Activated gamma-delta T cell (primary cell): ENCODE measurements at places on chromosomes 1 and 21.

DNA sequence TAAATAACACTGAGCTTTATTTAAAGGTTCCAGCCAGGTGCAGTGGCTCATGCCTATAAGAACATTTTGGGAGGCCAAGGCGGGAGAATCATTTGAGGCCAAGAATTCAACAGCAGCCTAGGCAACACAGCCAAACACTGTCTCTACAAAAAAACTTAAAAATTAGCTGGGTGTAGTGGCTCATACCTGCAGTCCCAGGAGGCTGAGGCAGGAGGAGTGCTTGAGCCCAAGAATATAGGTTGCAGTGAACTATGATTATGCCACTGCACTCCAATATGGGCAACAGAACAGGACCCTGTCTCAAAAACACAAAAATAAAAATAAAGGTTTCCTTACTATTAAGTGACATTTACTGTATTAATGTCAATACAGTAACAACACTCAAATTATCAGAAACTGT lies 2.1 kb downstream of the TAF12 start:
- no peak for DNase-seq

- DNase-seq, result no peak
Measured at GRCh38 chr1:36175137-36176095, 19.5 kb downstream of the MAP7D1 start.

- no peak for DNase-seq
Measured at GRCh38 chr1:1123581-1124507, 8.0 kb upstream of the C1orf159 start.

GRCh38 chr21:35363458-35363857 lies 314.4 kb upstream of the RUNX1 start:
- DNase-seq, result no peak

DNA sequence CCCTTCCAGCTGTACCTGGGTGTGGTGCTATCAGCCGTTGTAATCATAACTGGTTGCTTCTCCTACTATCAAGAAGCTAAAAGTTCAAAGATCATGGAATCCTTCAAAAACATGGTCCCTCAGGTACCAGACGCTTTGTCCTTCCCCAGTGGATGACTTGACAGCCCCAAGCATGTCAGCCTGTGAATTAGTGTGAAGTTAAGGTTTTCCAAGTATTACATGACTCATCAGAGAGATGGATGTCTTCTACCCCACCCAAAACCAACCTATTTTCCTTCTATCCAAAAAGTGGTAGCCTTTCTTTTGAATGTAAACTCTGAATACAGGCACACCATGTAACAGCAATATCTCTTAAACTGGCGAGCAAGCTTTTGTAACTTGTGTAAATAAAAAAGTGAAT lies 15.1 kb downstream of the ATP1A1 start:
- no peak for DNase-seq

DNA sequence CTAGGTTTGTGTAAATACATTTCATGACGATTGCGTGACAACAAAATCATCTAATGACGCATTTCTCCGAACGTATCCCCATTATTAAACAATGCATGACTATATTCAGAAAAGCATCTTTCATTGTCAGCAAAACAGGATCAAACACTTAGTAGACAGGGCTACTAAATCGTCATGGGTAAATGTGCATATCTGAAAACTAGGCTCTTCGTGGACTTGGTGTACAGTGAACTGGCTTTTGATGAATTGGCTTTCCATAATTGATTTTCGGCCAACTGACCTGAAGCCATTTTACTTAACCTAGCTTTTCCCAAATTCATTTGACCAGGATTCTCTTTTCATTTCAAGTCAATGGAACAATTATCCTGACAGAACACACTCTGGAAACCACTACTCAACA lies 665.0 kb downstream of the SMYD3 start:
- DNase-seq, result no peak

DNA sequence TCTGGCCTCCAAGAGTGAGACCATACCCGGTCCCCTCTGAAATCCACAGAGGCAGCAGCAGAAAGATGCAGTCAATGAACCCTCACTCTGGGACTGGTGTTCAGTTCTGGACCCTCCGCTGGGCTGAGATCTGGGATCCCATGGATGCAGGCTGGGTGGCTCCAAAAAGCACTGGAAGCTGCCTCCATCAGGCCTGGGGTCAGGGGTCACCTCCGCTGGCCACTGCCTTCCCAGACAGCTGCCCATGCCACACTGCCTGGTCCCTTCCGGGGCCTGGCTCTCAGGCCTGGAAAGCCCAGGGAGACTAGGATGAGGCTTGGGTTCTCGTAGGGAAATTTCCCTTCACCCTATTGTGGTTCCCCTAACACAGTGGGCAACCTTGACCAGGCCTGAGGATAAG lies 21.4 kb upstream of the PADI4 start:
- DNase-seq, result no peak

DNA sequence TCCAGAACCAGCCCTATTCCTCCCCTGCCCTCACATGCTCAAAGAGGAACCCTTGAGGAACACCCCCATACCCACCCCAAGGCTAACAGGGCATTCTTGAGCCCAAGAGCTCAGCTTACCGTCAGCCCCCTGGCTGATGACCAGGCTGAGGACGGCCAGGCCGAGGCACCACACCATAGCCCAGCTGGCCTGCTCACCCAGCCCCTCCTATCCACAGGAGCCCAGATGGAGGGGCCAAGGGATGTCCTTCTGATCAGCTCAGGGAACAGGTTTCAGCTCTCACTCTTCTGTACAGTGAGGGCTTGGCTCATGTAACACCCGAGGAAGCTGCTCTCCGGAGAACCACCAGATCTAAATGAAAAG lies 2.2 kb downstream of the IGSF9 start:
- DNase-seq, result no peak

- no peak for DNase-seq
Measured at GRCh38 chr1:206495493-206496046, 11.8 kb upstream of the RASSF5 start.

DNA sequence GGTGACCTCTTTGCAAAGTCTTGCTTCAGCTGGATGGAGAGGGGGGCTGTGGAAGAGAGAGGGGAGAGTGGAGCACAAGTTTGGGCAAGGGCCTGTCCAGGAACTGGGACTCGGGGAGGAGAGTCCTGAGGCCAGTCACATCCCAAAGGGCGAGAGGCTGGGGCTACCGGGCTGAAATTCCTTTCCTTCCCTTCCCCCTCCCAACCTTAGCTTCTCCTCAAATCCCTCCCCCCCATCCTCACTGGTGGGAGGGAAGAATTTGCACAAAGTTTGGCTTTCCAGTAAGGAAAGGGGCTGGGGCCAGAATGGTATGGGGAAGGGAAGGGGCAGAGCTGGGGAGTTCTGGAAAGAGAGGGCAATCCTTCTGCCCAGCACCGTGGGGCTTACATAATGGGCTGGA lies 854 bp downstream of the CNTN2 start:
- no peak for DNase-seq

GRCh38 chr1:81799939-81800694 lies 617 bp upstream of the ADGRL2 start:
- DNase-seq, result no peak
